ENCODE measurements at places on chromosomes 12 and 14.

DNA sequence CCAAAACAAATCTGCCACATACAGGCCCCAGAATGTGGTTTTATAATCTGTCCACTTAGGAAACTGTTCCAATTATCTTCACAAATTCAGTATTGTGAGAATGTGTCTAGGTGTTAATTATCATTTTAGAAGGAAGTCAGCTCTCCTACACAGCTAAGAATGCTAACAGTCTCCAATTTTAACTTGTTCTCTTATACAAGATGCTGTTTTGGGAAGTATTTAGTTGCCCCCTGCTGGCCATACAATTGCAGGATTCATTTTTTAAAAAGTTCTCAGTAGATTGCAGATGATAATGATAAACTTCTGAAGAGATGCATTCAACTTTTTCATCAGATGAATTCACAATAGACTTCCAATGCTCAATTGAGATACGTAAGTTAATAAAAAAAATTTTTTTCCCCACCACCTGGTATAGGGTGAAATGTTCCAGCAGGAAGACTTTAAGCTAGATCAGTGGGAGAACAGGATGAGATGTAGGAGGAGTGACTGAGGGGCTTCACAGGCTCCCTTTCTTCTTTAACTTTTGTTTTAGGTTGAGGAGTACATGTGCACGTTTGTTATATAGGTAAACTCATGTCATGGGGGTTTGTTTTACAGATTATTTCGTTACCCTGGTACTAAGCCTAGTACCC lies 27.3 kb upstream of the OSBPL8 start:
- DNase-seq, result no peak

- no peak for DNase-seq
These were observed 46.9 kb downstream of the ZFYVE21 start for GRCh38 chr14:103762541-103762940.

GRCh38 chr14:75297411-75298040 lies 18.9 kb downstream of the FOS start:
- DNase-seq, result no peak

DNA sequence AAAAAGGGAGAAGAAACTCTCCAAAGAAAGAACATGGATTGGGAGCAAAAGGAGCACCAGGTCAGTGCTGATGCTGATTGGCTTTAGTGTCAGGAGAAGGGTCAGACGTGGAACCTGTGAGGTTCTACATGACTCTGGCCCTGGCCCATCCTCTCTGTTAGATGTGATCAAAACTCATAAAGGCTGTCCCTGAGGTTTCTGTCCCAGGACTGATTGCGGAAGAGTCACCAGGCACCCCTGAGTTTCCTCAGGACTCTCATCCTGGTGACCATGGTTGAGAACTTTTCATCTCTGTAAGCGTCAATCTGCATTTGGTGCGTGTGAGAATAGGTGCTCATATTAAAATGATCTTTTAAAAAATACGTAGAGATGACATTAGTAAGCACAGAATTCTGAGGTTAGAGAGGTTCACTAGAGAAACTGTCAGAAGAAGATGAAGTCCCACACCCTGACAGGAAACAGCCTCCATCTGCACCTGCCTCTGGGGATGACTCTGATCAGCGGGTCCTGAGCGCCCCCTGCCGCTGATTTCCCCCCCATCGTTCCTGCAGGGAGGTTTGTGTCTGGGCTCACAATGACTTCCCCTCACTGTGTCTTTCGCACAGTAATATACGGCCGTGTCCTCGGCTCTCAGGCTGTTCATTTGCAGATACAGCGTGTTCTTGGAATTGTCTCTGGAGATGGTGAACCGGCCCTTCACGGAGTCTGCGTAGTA lies 741.8 kb downstream of the TMEM121 start:
- peak; percentile 36 for DNase-seq

DNA sequence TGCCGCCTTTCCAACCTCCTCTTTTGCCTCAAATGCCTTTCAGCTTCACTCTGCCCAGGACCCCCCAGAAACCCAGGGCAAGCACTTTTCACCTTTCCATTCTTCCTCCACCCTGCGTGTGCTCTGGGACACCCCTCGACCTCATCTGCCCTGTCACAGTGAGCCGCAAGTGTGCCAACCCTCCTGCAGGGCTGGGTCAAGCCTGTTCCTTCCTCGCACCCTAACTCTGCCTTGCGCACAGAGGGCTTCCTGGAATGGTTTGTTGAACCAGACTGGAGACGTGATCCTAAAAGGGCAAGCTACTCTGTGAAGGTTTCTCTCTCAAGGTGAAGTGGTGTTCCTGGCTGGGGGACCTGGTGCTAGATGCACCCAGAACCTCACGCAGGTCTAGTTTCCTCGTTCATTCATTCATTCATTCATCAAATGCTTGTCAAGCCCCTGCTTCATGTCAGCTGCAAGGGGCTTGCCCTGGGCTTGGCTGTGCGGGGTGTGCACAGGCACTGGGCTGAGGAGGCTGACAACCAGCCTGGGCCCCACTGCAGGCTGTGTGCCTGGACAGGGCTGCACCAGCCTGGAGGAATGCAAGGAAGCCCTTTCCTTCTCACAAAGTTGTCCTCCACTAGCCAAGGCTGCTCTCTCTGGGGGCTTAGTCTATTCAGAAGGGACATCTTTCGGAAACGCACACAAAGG lies 187.2 kb downstream of the CALM1 start:
- no peak for DNase-seq

- DNase-seq, result no peak
These were observed 267.6 kb upstream of the SFSWAP start for GRCh38 chr12:131443019-131444000.

DNA sequence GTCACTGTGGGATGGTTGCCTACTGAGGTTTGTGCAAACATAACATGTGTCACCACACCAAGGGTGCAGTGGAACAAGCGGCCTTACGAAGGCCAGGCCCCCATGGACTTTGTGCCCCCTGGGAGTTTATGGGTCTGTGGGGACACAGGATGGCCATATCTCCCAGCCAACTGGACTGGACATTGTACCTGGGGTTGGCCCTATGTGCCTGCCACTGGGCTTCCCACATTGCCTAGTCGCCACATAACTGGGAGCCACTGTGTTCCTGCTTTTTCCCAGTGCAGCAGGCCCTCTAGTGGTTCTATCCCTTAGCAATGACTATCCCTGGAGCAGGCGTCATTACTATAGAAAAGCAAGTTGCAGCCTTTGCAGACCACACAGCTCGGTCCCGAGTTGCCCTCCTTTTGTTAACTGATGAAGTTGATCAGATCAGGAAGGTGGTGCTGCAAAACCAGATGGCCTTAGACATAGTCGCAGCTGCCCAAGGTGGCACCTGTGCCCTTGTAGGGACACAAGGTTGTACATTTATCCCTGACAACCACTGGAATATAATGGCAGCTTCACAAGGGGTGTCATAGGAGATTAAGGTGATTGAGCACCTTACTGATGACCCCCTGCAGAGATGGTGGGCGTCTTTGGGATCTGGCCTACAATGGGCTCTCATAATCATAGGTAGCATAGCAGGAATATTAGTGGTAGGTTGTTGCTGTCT lies 15.2 kb upstream of the RNASE12 start:
- DNase-seq, result peak; percentile 73

GRCh38 chr14:39268393-39268792 lies 34.7 kb downstream of the MIA2 start:
- peak; percentile 11 for DNase-seq

GRCh38 chr12:116955382-116956021 lies 44.8 kb downstream of the FBXW8 start:
- peak; percentile 77 for DNase-seq

GRCh38 chr14:32350020-32350419 lies 20.9 kb downstream of the AKAP6 start:
- DNase-seq, result no peak

- DNase-seq, result peak; percentile 67
These were observed 1.8 kb downstream of the VSX2 start for GRCh38 chr14:74240794-74241651.

DNA sequence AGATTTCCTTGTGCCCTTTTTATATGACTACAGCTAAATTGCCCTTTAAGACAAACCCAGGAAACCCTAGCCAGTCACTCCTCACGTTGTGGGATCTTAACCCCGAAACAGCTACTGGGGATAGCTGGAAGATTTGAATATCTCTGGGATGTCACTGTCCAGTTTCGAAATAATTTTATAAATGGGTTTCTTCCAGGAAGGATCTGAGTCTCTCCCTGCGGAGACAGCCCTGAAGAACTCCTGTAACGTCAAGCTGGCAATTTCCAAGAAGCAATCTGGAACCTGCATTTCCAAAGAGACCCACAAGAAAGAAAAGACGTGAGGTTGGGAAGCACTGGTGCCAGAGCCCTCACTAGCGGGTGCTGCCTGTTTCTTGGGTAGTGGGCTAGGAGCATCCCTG lies 20.9 kb downstream of the PROX2 start:
- DNase-seq, result no peak

DNA sequence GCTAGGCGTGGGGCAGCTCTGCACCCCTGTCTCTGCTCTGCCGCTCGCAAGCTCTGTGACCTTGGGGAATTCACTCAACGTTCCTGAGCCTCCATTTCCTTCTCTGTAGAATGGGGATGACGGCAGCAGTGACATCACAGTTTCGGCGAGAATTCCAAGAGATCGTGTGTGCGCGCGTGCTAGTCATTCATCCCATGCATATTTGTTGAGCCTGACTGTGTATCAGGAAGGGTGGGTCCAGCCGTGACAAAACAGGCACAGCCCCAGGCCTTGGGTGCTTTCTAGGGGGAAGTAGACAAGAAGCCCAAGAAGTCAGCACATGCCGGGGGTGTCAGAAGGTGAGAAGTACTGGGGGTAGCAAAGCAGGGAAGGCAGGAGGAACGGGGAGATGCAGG lies 145.6 kb upstream of the NCOR2 start:
- DNase-seq, result no peak

DNA sequence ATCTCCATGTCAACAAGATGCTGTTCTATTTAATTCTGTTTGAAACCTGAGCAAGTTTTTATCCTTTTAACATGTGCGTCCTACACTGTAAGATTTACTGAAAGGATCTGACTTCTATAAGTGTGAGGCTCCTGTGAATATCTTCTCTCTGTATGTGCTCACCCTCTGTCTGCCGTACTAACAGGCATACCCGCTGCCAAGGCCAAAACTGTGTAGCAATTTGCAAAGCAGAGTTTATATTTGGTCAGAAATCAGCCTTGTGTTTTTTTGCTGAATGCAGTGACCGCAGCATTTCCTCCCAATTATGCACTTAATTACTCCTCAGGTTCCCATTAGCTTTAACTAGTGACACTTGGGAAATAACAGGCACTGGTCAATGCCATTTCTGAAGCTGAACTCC lies 12.3 kb downstream of the CHST11 start:
- DNase-seq, result no peak

Data from T47D (cell line).